ENCODE measurements at places on chromosomes 7 and 10.

- DNase-seq: no peak
Measured at GRCh38 chr7:27890205-27890849, 150.4 kb downstream of the TAX1BP1 start.

DNA sequence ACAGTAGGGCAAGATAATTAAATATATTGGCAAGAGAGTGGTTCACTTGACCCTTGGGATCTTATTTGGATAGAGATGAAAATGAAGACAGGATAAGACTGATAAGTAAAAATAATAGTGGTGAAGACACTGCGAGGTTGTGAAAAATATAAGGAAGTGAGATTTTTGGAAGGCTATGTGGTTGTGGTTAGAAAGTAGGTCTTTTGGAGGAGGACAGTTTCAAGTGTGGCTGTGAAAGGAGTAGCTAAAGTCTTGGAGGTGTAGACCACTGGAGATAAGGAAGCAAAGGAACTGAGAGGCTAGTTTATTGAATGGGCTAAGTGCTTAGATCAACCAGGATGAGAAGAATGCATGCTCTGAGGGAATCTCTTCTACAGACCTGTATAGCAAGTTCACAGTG lies 11.2 kb downstream of the MIOS start:
- no peak for DNase-seq

- DNase-seq: no peak
Measured at GRCh38 chr7:139813151-139813550, 15.9 kb upstream of the TBXAS1 start.

GRCh38 chr10:60351191-60351853 lies 38.4 kb downstream of the ANK3 start:
- no peak for DNase-seq

DNA sequence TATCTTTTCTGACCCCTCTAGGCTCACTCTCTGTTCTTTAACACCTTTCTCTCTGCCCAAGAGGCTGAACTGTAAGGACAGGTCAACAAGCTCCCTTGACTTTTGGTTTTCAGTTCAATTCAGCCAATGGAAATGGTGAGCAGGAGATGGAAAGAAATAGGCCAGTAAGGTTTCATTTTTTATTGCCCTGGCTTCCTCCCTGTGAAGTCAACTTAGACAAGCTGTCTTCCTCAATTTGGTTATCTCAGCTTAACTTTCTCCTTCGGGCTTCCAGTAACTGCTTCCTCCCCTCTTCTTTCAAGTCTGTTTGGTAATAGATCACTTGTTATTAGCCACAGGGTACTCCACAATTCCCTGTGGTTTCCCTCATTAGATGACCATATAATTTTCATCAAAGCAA lies 19.7 kb downstream of the LIPK start:
- no peak for DNase-seq

DNA sequence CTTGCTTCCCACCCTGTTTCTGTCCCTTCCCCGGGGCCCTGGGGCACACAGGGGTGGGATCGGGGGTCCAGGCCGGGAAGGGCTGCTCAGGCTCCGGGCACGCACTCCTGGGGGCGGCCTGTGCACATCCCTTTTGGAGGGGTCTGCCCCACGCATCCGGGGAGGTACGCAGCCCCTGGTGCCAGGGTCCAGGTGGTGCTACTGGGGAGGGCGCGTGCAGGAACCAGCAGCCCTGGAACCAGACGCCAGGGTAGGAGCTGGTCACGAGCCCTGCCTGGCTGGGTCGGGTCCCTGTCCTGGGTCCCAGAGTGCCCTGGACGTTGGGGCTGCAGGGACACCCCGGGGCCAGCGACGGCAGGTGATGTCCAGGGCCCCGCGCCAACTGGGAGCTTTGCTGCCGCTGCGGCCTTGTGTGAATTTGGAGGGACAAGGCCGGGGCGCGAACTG lies 53.4 kb downstream of the GLRX3 start:
- no peak for DNase-seq

GRCh38 chr7:126185959-126186580 lies 1066.7 kb downstream of the GRM8 start:
- no peak for DNase-seq

GRCh38 chr7:100895956-100896731 lies 456 bp upstream of the ACHE start:
- DNase-seq: peak; percentile 56

DNA sequence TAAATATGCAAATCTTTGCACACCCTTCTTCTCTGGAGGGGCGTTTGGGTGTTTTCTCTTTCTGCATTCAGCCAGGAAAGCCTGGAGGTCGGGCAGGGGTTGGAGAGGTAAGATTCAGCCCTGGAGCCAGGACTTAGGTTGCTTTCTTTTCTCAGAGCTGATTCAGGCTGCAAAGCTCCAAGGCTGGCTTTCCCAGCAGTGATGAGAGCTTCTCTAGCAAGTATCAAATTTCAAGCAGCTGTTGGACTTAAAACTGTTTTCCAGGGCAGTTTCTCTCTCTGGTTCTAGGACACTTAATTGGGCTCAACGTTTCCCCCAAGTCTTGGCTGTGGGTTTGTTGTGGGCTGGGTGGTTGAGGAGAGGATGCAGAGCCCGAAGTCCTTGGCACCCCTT lies 608 bp downstream of the AKR1B10 start:
- DNase-seq: no peak

DNA sequence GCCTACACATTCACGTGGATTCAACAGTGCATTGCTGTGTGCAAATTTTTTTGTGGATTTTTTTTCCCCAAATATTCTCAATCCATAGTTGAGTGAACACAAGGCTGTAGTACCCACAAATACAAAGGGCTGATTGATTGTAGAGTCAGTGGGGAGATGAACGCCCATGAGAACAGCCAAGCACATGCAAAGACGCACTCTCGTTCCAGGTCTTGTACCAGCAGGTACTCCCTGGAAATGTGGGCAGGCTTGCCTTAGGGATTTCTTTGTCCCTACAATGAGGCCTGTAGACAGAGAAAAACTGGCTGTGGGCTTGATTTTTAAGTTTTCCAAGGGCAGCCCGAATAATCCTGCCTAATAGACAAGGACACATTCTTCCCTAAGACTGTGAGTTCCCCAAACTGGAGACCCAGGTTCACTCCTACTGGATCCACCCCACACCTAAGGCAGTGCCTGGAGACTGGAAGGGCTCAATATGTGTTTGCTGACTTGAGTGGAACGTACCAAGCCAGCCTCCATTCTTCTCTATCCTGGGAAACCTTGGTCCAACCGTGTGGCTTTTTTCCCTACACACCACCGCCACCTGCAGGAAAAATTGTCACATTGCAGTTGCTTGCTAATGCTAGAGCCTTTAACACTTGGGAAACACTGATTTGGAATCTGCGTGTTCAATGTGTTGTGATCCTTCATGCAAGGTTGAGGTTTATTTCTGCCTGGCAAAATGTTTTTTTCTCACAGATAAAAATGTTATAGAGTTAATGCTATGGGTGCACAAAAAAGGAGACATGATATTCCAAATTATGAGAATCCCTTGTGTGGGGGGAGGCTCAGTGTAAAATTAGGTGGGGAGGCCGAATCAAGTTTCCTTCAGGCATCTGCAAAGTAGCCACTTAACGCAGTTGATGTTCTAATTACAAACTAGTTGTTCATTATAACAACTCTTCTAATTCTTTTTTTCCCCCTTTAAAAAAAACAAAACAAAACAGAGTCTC lies 49.3 kb downstream of the PPP1R17 start:
- DNase-seq: peak; percentile 82

DNA sequence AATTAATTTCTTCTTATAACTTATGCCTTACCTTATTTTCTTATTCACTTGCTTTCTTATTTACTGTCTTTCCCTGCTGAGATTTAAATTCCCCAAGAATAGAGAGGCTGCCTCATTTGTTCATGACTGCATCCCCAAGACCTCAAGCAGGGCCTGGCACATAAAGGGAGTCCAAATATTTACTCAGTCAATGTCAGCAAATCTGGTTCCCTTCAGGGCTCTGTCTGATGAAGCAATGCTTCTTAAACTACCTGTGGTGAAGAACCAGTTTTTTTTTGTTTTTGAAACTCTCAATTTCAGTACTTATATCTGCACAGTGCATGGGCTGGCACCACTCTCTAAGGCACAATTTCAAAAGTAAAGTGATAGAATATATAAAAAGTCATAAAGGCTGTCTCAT lies 4.7 kb downstream of the ZNF239 start:
- DNase-seq: no peak

DNA sequence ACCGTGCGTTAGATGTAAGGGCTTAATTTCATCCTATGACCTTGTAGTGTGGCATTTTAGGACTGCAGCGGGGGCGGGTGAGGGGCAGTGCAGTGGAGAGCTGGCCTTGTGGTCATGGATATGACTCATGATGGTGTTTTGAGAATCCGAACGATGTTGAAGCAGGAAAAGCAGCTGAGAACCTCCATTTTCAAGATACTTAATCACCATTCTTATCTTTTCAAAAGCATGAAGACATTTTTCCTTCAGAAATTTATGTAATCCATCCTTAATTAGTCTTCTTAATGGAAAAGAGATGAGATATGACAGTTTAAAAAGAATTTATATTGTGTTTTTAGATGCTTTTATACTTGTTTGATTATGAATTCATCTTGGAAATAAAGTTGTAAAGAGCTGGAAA lies 9.6 kb downstream of the ATP5F1C start:
- no peak for DNase-seq

DNA sequence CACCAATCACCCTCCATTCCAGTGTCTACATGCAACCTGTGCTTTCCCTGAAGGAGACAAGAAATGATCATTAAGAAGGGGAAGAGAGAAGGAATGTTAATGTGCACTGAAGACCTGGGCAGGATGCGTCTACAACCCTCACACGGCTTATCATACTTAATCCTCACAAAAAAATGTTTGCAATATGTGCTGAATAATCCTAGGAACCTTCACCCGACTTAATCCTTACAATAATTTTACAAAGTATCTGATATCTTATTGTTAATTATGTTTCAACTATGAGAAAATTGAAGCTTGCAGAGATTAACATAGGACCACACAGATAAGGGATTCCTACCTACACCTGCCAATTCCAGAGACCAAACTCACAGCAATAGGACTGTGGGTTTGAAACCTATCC lies 145.1 kb upstream of the NOBOX start:
- no peak for DNase-seq

Data from head of caudate nucleus (tissue), 42 donors.